ENCODE measurements at places on chromosomes 16 and 17.

- peak; percentile 96 for DNase-seq
These were observed 174.0 kb upstream of the CIBAR2 start for GRCh38 chr16:85286066-85286831.

DNA sequence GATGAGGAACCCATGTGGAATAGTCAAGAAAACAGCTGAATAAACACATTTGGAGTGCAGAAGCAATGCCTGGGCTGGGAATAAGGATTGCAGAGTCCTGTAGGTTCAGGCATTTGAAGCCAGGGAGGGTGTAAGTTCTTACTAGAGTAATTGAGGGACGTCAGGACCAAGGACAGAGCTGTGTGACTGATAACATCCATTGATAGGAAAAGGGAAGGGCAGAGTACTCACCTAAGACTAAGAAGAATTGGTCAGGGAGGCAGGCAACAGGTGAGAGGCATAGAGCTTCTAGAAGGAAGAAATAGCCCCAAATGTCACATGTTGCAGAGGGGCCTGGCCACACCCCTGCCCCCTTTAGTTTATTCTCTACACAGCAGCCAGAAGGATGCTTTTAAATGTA is 79.8 kb upstream of the TMEM132E start:
- no peak for DNase-seq

GRCh38 chr16:48383877-48384519 is 1.2 kb downstream of the SIAH1 start:
- no peak for DNase-seq

- DNase-seq: no peak
These were observed 6.8 kb upstream of the MPRIP start for GRCh38 chr17:17035490-17035889.

- peak; percentile 90 for DNase-seq
These were observed 58.1 kb downstream of the ZFHX3 start for GRCh38 chr16:72989579-72990551.

GRCh38 chr17:41520821-41521521 is 2.3 kb upstream of the KRT15 start:
- DNase-seq: no peak

DNA sequence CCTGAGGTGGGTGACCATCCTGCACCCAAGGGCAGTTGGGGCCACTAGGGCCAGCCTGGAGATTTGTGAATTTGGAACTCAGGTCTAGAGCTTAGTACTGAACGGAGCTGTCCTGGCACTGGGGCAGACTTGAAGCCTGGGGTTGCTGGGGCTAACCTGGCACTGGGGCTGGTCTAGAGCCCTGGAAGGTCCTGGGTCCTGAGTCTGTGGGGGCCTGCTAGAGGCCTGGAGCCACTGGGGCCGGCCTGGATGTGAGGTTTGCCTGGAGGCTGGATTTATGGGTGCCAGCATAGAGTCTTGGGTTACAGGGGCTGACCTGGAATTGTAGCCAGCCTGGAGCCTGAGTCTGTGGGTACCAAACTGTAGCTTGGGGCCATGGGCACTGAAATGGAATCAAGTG is 1216.9 kb downstream of the CDH11 start:
- peak; percentile 71 for DNase-seq

DNA sequence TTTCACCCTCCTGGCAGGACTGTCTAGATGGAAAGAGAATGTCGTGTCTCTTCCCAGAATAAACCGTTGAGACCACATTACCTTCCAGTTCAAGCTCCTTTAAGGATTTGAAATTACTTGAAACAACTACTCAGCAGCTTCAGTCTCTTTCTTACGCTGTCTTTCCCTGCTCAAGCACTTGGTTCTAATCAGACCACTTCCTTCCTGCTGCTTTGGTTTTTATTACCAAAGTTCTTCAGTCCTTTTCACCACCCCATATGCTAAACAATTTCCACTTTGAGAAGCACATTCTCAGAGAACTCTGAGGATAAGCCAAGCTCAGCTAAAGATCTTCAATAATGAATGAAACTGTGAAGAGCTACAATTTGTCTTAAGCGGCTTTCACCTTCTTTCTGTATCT is 105.4 kb downstream of the STX8 start:
- no peak for DNase-seq

GRCh38 chr17:71917715-71918114 is 203.1 kb upstream of the SOX9 start:
- no peak for DNase-seq

- no peak for DNase-seq
These were observed 211.4 kb downstream of the GSG1L start for GRCh38 chr16:27852116-27852515.

DNA sequence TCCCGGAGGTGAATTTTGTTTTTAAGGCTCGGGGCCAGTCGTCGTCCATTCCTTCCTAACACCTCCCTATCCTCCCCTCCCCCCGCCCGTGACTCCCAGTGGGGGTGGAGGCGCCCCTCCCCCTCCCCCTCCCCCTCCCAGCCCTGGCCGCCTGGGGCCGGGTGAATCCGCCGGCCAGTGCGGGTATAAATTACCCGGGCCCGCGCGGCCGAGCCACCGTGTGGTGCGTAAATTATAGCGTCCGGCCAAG is 2.0 kb upstream of the GSE1 start:
- DNase-seq: no peak

DNA sequence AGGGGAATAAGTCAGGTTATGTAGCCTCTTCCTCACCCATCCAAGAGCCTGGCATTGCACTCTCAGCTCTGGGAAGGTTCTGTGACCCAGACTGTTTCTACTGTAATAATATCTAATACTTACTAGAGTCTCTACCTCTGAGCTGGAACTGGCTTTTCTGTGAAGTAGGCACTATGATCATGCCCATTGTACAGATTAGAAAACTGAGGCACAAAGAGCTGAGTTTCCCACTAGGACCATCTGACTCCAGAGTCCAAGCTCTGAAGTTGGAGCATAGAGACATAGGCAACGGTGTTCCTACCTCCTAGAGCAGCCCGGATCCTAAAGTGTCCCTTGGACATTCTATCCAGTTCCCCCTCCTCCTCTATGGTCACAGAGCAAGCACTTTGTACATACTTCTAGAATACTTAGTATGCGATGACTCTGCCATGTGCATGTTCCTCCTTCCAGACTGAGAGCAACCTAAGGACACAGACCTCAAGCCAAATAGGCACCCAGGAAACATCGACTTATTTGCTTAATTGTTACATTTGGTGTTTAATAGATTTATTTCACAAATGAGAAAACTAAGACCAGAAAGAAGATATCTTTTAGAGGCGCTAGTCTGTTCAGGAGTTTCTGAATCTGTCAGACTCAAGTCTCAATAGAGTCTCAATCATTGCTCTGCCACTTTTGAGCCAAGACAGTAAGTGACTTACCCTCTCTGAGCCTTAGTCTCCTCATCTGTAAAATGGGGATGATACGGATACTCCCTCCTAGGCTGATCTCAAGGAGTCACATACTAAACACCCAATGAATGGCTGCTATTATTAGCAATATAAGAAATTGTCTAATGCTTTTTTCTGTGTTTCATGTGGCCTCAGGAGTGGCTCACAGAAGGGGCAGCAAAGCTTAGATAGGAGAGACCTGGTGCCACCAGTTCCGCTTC is 3.6 kb downstream of the CLEC19A start:
- DNase-seq: no peak

- no peak for DNase-seq
These were observed 89.9 kb downstream of the CYLD start for GRCh38 chr16:50831751-50832150.

DNA sequence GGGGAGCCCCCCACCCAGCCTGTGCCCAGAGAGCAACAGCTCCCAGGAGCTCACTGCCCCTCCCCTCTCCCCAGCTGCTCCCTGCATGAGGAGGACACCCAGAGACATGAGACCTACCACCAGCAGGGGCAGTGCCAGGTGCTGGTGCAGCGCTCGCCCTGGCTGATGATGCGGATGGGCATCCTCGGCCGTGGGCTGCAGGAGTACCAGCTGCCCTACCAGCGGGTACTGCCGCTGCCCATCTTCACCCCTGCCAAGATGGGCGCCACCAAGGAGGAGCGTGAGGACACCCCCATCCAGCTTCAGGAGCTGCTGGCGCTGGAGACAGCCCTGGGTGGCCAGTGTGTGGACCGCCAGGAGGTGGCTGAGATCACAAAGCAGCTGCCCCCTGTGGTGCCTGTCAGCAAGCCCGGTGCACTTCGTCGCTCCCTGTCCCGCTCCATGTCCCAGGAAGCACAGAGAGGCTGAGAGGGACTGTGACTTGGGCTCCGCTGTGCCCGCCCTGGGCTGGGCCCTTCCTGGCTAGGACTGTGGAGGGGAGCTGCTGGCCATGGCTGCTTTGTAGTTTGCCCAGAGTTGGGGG is 584 bp downstream of the TCAP start:
- DNase-seq: no peak

DNA sequence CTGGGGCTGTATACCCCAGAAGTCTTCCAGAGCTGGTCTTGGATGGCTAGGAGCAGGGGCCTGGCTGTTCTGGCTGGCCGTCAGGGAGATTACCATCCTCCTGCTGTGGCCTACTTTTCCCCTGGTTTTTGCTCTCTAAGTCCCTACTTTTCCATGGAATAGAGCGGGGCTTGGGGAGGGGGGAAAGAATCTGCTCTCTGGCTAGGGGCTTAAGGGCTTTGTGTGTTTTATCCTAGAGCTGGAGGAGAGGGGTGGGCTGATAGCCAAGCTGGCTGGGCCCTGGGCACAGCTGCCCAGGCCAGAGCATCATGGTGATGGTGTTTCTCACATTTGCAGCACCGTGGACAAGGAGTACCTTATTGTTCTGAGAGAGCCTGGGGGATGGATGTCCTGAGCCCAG is 3.6 kb downstream of the NRN1L start:
- DNase-seq: no peak

DNA sequence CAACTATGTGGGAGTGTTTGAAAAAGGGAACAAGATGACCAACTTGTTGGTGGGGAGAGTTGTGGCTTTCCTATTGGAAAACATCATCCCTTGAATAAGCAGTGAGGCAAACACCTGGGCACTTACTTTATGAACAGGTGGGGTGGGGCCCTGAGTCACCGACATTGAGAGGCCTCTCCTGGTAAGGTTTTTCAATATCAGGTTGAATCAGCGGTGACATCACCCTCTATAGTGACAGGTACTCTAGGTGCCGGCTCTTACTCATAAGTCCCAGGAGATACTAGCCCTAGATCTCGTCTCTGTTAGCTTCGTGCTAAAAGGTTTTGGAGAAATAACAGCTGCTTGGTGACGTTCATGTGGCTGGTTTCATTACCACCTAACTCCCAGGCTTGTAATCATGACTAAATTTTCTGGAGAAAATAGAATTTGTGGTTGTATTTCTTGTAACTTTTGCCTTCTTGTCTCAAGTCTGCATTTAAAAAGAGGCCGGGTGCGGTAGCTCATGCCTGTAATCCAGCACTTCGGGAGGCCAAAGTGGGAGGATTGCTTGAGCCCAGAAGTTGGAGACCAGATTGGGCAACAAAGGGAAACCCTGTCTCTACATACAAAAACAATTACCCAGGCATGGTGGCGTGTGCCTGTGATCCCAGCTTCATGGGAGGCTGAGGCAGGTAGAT is 19.3 kb downstream of the CDH1 start:
- no peak for DNase-seq

- no peak for DNase-seq
These were observed 53.8 kb downstream of the MYO18A start for GRCh38 chr17:29126268-29126930.

GRCh38 chr17:55383771-55384642 is 37.6 kb downstream of the MMD start:
- no peak for DNase-seq

DNA sequence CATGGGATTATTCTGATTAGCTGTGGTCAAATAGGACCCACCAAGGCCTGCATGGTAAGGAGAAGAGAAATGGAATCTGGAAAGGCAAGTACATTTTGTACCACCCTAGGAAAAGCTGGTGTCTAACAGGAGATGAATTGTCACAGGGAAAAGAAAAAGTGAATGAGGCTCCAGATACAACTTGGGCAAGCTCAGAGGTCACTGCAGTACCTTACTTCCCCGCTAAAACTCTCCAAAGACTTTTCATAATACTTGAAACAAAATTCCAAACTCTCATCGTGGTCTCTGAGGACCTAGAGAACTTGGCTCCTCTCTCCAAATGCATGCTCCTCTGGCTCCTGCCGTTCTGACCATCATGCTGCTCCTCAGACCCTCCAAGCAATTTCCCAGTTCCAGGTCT is 262.8 kb downstream of the GRIN2A start:
- no peak for DNase-seq

GRCh38 chr16:67245186-67245585 is 2.1 kb downstream of the FHOD1 start:
- no peak for DNase-seq

DNA sequence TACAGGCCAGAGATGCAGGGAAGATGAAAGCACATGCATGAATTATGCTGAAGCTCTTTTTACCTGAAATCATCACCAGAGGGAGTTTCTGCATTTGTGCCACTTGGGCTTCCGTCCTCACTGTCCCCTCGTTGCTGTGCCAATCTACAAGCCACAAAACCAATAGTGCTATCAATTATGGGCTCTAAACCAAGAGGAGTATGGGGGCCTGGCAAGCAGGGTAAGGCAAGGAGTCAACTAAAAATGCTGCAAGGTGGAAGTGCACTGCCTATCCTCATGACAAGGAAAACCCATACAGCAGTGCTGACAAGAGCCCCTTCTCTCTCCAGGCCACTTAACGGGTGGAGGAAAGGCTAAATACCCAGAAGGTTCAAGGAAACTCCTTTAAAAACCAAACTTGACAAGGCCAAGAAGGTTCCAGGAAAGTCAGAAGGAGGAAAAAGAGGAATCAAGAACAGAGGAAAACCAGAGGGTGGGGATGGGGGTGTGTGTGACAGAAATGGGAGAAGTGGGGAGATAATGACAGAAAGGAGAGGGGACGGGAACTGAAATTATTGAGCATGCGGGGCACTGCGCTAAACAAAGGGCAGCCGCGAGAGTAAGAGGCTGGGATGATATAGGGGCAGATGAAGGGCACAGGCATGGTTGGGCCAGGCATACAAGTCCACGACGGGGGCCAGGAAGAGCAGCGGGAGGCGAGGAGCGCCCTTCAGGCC is 674 bp downstream of the C17orf75 start:
- DNase-seq: no peak

GRCh38 chr16:19935694-19936093 is 51.0 kb upstream of the GPRC5B start:
- no peak for DNase-seq

DNA sequence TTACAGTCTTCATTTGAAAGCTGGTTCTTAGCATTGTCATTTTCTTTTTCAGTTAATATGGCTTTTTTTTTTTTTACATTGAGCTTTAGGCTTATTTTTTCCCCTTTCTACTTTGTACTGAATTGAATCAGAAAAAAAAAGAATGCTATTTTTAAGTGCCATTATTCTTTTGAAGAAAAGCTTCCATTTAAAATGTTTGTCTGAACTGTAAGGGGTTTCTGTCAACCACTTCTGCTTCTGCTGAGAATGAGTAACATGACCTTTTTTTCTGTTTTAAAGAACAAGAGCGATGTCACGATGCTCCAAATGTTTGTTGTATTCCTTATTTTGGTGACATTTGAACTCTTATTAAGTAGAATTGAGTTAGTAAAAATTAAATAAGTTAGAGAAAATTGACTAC is 50.0 kb downstream of the MRTFB start:
- DNase-seq: no peak

GRCh38 chr17:2853283-2854142 is 57.3 kb downstream of the RAP1GAP2 start:
- DNase-seq: peak; percentile 89

GRCh38 chr17:78324391-78325075 is 35.3 kb downstream of the SOCS3 start:
- DNase-seq: peak; percentile 96

- no peak for DNase-seq
These were observed 55.3 kb downstream of the USP10 start for GRCh38 chr16:84754956-84755672.

GRCh38 chr16:4240624-4241023 is 1.3 kb downstream of the SRL start:
- no peak for DNase-seq

- no peak for DNase-seq
These were observed 817.5 kb downstream of the CDH11 start for GRCh38 chr16:64304396-64304795.

GRCh38 chr16:58409316-58409973 is 17.2 kb downstream of the GINS3 start:
- peak; percentile 86 for DNase-seq

Data from posterior vena cava (tissue), 2 donors.